CD4-positive, alpha-beta T cell treated with Interleukin-10 for 1 hour (primary cell): ENCODE measurements at places on chromosomes 16 and 17.

- peak; percentile 45 for DNase-seq
Measured at GRCh38 chr17:7673239-7673638, 14.1 kb downstream of the TP53 start.

- DNase-seq, result no peak
Measured at GRCh38 chr16:65832679-65833078, 533.8 kb upstream of the CDH5 start.

GRCh38 chr17:57379895-57380434 is 123.6 kb downstream of the MSI2 start:
- DNase-seq, result no peak

GRCh38 chr16:20763461-20764232 is at the start of gene ACSM3:
Gene ACSM3, plus strand, starts transcription at chr16:20764014. Its CDS starts 6,021 bp downstream, at chr16:20770035.
- peak; percentile 88 for DNase-seq

DNA sequence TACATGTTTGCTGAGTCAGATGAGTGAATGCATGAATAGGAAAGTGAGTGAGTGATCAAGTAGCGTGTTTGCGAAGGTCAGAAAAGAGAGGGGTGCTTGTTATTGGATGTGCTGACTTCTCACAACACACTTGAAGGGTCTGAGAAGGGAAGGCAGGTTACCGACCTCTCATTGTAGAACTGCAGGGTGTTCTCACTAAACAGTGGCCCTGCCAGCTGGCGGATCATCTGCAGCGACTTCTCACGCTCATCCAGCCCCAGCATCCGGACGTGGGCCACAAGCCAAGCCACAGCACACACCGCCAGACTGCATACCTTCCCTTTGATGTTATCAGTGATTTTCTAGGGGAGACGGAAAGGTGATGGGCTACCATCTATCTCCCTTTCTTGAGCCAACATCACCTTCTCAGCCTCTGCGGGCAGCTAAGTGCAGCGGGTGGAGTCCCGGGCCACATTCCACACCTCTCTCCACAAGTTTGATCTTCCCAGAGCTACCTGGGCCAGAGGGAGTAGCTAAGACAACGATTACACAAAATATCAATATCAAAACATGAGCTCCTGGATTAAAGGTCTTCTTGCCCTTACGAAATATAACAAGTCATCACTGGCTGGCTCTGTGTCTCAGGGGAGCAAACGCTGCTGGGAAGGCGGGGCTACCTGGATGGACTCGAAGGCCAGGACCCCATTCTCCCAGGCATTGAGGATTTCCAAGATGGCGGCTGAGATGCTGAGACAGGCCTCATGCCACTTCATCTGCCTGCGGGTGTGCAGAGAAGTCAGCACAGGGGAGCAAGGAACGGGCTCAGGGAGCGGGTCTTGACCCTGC is 11.0 kb downstream of the CSF3 start:
- DNase-seq, result peak; percentile 46

DNA sequence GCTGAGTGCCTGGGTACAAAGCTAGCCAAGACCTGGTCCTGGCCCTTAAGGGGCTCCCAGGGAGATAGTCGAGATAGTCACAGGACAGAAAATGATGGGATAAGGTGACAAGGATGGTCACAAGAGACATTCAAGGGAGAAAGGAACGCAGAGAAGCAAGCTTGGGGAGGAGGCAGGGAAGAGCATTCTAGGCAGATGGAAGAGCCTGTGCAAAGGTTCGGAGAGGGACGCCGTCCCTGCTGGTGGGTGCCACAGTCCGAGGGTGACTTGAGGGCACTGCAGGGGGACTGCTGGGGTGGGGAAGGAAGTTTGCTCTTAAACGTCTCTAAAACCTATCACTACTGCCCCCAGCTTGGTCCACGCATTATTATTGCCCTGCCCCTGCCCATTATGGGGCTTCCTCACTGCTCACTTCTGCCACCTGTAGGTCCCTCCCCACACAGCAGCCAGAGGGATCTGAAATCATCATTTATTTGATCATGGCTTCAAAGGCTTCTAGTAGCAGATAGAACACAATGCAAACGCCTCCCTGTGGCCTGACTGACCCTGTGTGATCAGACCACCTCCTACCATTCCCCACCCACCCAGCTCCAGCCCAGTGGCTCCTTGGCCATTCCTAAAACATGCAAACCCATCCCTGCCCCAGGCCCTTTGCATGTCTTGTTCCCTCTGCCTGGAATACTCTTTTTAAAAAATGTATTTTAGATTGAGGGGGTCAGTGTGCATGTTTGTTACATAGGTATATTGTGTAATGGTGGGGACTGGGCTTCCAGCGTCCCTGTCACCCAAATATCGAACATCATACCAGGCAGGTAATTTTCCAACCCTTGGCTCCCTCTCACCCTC is 60.3 kb downstream of the RMI2 start:
- DNase-seq, result peak; percentile 45

- DNase-seq, result no peak
Measured at GRCh38 chr16:73916829-73917594, 379.6 kb upstream of the PSMD7 start.
